ENCODE measurements at places on chromosomes 16 and 17. TPM values are rescaled to one million over a fixed set of nuclear protein-coding genes. Genes with fewer than 3 reads are reported as not detected.
A peak's percentile ranks its signal among the peaks of the same experiment; 100 is the strongest.

STAT5B gene
- 31.1 TPM for total RNA-seq

CHD9NB gene
- not detected for total RNA-seq

- H3K27me3 ChIP-seq: no peaks in the 10 kb centered on the region
- H3K27ac ChIP-seq: peak overlapping the region; percentile 67
- H3K4me1 ChIP-seq: no peaks in the 10 kb centered on the region
Measured at GRCh38 chr16:19524616-19525384, 1.1 kb downstream of the CCP110 start.

GRCh38 chr17:51057534-51057933, 63.1 kb downstream of the SPAG9 start:
- no peaks in the 10 kb centered on the region for H3K36me3 ChIP-seq
- H3K27me3 ChIP-seq: no peaks in the 10 kb centered on the region
- peaks cover 18% of the 10 kb centered on the region for H3K4me1 ChIP-seq
- no peak overlapping the region for H3K4me3 ChIP-seq
- no peak for DNase-seq
- H3K27ac ChIP-seq: peak overlapping the region; percentile 59

GRCh38 chr16:1984347-1985225, 593 bp downstream of the GFER start:
- no peaks in the 10 kb centered on the region for H3K27me3 ChIP-seq
- peak; percentile 41 for DNase-seq
